Activated T-helper 17 cell treated with anti-CD3 and anti-CD28 coated beads, Interleukin-2, amount 50 U/mL, for 72 hours (primary cell): ENCODE measurements at places on chromosomes 11 and 22.

- ATAC-seq: no peak
These were observed 8.4 kb upstream of the IRAG1 start for GRCh38 chr11:10701982-10702381.

GRCh38 chr11:71086687-71087258 is 165.6 kb downstream of the SHANK2 start:
- no peak for ATAC-seq

DNA sequence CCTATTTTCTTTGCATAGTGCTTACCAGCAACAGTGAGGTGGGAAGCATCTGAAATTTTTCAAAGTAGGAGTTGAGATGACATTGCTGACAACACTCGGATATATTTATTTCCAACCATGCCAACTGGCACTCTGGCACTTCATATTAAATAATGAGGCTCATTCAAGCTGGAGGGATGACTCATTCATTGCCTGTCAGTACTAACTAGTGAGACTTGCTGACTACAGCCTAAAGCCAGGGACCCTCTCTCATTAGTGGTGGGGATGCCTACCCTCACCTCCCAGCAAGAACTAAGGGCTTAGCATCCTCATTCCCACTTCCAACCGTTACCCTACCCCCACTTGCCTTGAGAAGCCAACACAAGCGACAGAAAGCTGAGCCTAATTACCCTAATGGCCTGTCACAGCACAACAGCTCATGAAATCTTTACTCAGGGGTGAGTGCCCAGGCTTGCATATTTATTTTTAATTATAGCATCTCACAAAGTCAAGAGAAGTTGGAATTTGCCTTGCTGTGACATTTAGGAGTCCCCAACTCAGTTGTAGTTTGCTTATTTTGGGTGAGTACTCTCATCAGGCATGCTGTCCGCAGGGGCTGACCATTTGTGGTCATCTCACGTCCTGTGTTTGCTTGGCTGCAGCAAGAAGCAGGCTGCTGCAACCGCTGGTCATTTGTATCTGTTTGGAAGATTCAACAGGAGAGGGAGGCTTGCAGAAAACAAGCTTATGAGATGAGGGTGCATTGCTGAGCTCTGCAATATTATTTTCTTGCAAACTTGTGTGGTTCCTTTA is 181.6 kb upstream of the POU2AF2 start:
- ATAC-seq: no peak

DNA sequence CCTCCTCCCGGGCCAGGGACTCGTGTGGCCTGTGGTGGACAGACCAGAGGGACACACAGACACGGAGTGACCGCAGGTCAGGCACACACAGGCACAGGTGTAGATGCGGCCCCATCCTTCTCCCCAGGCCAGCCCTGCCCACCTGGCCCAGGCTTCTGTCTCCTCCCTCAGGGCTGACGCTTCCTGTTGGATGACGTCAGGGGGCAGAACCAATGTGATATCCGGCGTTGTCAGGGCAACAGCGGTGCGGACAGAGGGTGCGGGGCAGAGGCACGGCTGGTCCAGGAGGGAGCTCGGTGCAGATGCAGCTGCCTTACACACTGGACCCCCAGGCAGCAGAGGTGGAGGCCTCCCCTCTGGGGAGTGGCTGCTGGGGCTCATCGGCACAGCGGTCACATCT is 2.9 kb upstream of the TUBGCP6 start:
- peak; percentile 12 for ATAC-seq

- no peak for ATAC-seq
These were observed 107.8 kb downstream of the FAR1 start for GRCh38 chr11:13776134-13776815.

DNA sequence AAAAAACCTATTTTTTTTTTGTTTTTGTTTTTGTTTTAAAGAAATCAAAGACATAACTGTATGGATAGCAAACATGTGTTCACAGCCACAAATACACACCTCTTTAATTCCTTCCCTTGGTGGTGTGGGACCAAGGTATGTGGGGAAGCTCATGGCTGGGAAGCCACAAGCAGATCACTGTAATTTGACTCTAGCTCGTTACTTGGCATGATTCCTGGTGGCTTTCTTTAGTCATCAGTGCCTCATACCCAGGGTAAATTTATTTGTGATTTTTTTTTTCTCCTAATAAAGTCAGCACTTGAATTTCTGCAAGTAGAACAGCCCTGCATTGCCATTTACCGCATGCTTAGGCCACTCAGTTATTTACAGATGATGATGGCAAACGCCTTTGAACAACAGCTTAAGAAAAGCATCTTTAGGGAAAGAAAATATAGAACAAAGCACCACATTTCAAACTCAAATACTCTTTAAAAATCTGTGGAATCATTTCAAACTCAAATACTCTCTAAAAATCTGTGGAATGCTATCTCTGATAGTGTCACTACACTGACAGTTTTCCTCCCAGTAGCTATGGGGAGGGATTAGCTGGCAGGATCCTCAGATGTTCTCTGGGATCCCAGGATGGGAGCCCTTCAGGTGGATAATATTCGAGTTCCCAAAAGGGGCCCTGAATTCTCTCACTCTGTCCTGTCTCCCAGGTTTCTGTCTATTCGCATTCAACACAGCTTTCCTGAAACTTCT is 687.2 kb downstream of the OPCML start:
- ATAC-seq: no peak

DNA sequence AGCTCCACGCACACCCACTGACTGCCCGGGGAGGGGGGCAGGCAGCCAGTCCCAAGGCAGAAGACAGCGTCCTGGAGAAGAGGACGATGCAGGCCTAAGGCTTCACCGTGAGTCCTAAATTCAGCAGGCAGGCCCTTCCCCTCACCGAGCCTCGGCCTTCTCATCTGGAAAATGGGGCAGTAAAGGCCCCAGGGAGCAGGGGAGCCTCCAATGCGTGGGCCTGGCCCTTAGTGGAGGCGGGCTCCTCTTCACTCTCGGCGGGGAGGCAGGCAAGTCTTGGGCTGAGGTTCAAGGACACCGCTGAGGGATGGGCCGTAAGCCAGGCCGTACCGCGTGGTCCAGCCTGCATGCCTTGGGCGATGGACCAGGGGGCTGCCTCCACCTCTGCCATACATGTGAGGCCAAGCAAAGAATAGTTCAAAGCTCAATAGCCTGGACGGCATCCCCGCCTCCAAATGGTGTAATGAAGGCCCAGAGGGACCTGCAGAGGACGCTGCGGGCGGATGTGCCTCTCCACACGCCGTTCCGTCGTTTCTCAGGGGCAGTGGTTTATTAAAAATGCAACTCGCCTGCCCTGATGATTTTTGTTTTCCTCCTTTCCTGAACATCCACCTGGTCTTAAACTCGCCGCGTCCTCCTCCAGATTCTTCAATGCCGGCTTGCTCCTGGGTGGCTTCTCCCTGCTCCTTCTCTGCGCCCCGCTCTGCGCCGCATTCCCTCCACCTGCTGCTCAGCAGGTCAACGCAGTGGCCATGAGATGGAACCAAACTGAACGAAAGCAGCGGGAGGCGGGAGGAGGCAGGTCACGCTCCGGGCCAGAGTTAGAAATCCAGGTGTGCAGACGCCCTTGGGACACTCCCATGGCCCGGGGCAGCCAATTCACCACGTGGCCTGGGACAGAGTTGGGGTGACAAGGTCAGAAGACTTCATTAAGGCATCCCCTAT is 627.8 kb downstream of the TBC1D22A start:
- no peak for ATAC-seq

- no peak for ATAC-seq
These were observed 81.2 kb upstream of the PTH start for GRCh38 chr11:13576995-13577394.

- ATAC-seq: peak; percentile 73
These were observed 868 bp downstream of the TSPAN18 start for GRCh38 chr11:44727373-44728287.

DNA sequence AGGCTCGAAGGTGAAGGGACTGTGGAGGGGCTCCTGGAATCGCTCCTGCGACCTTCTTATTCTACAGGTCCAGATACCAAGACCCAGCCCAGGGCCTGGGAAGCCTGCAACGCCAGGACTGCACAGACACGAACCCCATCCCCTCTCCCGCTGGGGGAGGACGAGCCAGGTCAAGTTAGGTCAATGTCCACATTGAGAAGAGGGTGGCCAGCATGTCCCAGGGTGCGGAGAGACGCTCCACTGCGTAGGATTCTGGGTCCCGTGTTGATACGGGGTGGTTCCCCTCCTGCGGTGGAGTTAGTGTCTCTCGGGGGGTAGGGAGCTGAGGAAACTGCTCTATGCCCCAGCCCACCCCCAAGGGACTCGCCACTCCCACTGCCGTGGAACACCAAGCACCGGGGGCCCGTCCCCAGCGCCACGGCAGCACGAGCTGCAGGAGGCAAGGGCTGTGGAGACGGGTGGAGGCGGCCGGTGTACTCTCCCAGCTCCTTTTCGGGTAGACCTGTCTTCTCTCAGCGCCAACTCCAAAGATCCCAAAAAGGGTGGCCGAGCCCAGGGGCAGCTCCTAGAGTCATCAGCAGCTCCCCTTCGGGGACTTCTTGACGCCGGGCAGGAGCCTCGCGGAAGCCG is 1.6 kb downstream of the GSC2 start:
- ATAC-seq: no peak

DNA sequence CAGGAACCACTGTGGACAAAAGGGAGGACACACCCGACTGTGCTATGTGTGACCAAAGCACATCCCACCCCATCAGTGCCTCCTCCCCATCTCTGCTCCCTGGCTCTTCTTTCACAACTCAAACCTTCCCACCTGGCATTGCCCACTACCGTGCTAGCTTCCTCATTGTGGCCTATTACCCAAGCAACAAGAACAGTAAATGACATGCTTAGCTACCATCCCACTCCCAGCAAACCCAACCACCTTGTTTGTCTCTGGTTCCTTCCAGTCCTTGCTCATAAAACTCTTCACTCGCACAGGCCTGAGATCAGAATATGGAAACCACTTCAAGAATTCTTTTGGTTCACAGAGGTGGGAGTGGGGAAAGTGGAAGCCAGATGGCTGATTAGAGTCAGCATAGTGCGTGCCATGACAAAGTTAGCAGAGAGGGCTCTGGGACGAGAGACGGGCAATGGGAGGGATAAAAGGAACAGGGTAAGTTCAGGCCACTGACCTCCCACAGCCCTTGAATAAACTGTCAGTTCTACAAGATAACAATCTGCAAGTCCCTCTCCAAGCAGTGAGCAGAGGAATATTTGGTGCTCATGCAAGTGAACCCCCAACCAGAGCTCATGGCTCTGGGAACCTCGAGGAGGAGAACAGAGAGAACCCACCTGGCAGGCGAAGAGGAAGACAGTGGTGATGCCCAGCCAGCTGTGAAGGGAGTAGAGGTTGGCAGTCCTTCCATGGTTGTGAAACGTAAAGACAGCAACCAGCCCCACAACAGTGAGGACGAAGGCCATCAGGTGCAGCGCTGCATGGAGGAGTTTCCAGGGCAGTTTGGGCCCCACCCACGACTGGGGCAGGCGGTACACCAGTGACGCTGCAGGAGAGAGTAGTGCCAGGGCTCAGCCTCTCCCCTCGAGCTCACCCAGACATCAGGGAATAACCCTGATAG is 8.3 kb downstream of the CYB561A3 start:
- no peak for ATAC-seq

DNA sequence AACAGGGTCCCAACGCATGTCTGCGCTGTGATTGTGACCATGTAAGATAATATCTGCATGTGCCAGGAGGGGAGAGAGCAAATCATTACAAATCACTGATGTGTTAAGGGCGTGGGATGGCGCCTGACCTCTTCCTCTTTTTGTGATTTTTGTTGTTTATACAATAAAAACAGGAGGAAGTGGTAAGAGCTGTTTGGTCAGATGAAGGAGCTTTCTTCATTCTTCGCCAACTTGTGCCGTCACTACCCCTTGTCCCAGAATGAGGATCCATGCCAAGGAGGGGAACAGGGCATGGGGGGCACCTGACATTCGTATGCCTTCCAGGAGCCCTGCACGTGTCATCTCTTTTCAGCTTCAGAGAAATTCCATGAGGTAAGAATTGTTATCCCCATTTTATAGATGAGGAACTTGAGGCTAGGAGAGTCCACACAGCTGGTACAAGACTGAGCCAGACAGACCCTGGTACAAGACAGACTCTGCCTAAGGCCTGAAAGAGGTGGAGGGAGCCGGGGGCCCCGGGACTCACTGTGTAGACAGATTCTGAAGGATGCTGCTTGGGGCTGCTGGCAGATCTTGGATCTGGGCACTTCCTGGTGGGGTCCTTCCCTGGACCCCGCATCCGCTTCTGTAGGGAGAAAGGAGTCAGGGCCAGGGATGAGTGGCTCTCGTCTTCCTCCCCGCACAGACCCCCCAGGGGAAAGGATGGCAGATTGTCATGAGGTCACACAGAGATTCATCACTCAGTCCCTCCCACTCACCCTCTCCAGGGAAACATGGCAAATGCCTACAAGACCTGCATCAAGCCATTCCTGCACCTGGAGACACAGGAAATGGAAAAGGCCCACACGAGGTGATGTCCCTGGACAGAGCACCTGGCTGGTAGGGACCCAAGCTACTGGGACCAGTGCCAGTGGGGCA is 34.6 kb downstream of the NFAM1 start:
- ATAC-seq: peak; percentile 31

DNA sequence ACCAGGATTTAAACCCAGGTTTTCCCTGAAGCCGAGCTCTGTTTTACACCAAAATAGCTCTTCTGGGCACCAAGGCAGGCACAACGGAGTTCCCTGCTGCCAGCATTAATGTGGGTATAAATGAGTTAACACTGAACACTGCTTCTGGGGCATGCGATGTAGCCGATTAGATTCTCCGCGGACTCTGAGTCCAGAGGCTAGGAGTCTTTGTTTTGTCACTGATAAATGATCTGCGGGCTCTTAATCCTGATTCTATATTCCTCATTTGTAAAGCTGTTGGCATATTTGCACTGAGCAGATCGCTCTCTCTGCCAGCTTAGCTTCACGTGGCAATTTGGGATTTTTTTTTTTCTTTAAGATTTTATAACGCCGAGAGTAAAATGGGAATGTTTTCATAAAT is 16.8 kb upstream of the LDLRAD3 start:
- ATAC-seq: no peak

DNA sequence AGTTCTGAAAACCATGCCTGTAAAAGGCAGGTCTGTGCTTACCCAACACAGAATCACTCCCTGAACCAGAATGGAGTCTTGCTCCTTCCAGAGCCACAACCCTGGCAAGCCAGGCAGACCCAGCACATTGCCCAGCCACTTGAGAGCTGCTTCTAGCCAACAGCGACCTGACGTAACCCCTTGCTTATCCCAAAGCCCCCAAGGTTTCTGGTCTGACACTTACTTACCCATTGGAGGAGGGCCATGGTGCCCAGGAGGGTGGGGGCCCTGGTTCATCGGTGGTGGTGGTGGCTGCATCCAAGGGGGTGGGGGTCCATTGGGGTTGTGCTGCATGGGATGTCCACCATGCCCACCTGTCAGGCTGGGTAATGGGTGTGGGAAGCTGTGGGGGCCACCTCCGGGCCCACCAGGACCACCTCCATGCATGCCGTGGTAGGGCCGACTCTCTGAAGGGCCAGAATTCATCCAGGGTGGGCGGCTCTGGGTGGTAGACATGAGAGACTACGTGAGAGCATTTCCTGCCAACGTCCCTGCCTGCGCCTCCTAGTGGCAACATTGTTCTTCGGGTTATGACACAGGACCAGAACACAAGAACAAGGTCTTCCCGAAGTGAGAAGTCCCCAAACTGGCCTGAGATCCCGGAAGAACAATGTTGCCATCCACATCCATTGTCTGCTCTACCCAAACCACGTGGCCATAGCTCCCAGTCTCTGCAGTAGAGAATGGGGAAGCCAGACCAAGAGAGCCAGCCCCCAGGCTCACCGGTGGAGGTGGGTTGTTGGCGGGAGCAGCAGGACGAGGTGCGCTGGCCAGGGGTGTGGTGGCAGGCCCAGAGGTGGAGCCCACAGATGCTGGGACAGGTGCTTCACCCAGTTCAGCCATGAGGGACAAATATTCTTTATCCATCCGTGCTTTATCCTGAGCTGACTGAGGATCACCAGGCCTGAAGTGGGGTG is 7.8 kb upstream of the PYGM start:
- peak; percentile 61 for ATAC-seq
